ENCODE measurements at places on chromosomes 13 and 19. TPM values are rescaled to one million over a fixed set of nuclear protein-coding genes. Genes with fewer than 3 reads are reported as not detected.
A peak's percentile ranks its signal among the peaks of the same experiment; 100 is the strongest.

- no peak for DNase-seq
Observed at GRCh38 chr19:3233116-3233515, 8.7 kb downstream of the CELF5 start.

DNA sequence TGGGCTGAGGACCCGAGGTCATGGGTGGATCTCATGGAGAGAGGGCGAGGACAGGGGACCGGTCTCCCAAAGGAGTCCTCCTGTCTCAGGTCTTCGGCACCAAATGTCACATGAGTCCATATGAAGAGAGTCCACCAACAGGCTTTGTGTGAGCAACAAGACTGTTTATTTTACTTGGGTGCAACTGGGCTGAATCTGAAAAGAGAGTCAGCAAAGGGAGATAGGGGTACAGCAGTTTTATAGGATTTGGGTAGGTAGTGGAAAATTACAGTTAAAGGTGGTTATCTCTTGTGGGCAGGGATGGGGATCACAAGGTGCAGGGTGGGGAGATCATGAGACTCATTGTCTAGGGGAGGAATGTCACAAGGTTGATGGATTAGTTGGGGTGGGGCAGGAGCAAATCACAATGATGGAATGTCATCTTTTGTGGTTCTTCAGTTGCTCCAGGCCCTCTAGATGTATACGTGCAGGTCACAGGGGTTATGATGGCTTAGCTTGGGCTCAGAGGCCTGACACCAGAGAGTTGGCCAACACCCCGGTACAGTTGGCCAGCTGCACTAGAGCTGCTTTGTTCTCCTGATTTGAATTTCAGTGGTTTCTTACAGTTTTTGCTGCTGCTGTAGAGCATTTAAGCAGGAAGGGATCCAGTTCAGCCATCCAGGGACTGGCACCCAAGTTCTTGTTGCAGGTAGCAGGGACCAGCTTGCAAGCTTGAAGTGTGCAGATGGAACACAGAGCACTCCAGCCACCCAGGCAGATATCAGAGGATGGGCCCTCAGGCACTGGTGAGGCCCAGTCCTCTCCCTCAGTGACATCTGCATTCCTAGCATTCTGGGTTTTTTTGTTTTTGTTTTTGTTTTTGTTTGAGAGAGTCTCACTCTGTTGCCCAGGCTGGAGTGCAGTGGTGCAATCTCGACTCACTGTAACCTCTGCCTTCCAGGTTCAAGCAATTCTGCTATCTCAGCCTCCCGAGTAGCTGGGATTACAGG is 26.4 kb upstream of the IGFL1 start:
- no peak for DNase-seq

DNA sequence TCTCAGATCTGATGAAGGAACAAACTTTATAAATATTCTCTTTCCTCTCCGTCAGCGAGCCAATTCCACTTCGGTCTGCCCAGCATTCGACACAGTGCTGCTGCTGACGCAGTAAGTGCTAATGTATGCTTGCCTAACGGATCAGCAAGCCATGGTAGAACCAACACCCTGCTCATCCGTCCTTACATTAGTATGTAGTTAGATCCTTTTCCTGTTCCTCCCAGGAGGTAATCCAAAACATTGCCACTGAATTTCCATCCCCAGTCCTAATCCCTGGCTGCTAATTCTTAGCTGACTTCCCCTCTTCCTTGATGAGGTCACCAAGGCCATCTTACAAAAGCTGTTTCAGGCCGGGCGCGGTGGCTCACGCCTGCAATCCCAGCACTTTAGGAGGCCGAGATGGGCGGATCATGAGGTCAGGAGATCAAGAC is 88.0 kb downstream of the STARD13 start:
- DNase-seq: no peak

DNA sequence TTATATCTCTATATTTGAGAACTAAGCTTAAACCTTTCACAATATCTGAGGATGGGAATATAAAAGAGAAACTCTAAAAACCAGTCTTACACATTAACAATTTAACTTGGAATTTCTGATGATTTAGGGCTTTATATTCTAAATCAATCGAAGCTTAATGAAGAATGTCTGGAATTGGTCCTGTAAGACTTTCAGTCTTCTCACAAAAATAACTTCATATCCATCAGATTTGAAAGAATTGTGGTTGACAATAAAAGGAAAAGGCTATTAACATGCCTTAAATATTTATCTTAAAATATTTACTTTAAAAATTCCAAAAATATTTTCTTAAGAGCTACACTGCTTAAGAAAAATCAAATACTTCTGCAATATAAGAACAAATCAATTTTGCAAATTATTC is 27.3 kb downstream of the MYCBP2 start:
- no peak for DNase-seq

GRCh38 chr13:110396913-110397381 is 89.9 kb downstream of the COL4A2 start:
- no peak for DNase-seq

DNA sequence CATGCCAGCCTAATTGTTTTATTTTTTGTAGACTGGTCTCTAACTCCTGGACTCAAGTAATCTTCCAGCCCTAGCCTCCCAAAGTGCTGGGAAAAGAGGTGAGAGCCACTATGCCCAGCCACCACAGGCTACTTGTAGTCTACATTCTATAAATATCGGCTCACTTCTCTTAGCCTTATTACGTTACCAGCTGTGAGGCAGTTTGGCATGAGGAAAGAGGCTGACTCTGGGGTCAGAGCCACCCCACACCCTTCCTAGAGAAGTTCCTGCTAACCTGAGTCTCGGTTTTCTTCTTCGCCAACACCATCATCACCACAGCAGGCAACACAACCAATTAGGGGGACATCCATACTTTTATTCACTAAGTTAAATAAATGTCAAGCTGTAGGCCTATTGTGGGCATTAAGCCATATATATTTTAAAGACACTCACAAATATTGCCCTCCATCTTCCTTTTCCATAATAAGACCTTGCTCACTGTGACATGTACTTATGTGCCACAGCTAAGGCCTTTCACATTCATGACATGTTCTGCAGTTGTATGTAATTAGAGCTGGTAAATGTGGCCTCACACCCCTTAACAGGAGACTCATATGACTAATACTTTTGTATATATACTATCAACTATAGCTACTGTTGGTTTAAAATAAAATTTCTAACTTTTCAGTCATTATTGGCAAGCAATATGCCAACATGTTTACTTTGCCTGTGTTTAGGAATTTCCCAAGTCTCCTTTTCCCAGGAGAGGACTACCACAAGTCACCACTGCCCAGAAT is 5.7 kb downstream of the SLC25A30 start:
- no peak for DNase-seq

The NANOS3 gene
- total RNA-seq: not detected

- DNase-seq: peak; percentile 86
Observed at GRCh38 chr19:47391510-47392223, 27.7 kb downstream of the MEIS3 start.

DNA sequence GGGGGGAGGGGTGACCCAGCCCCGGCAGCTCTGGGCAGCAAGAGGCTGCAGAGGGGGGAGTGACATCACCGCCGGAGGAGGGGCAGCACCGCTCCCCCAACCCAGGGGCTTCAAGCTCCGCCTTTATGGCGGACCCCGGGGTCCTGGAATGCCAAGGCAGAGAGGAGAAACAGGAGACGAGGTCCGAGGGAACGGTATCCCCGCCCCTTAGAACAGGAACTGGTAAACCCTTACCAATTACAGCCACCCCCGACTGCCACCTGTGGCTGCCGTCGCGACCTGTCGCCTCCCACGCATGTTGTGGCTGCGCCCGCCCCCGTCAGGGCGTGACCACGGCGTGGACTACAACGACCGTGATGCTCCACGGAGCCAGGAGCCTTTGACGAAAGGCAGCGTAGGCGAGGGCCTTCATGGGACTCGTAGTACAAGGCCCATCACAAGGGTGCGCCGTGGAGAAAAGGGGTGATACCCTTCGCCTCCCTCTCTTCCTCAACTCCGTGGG is 4.1 kb upstream of the KCNC3 start:
- DNase-seq: peak; percentile 96

The F10 gene
- 2.1 TPM for total RNA-seq

GRCh38 chr19:18746401-18747325 is 44.4 kb downstream of the COMP start:
- DNase-seq: peak; percentile 88

The UGGT2 gene
- total RNA-seq: 14.5 TPM

DNA sequence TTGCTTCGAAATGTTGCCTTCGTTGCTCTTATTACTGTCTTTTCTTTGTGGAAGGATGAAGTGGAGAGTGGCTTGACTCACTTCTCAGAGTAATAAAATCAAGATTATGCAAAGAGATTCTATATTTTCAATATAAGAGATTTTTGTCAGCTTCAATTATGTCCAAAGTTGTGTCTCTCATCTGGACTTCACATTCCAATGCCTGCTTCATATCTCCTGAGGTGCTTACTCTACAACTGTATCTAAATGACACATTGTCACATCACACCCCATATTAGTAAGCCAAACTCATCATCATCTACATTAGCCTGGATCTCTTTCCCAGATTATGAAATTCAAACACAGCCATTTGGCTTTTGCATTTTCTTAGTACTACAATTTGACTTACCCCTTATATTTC is 409.4 kb downstream of the DACH1 start:
- no peak for DNase-seq

DNA sequence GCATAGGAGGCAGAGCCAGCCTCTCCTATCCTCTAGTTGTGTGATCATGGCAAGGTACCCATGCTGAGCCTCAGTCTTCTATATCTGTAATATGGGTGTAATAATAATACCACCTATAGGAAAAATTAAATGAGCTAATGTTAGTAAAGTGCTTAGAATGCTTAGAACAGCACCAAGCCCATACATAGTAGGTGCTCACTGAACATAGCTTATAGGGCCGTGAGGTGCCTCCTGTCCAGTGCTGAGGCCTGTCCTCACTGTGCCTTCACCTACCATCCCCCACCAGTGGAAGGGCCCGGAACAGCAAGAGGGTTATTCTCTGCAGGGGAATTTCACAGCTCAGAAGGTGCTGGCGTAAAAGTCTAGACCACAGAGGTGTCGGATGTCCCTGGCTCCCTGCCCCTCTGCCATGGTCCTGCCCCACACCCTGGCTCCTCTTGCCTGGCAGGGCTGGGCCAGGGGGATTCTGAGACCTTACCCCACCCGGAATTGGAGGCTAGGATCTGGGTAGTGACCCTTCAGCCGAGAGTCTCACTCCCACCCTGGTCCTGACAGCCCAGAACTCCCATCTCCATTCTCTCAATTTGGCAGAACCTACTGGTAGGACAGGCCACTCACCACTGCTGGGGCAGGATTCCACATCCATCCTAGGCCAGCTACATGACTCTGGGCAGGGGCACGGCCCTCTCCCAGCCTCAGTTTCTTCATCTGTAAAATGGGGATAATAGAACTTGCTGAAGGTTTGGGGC is 2.2 kb upstream of the SCN1B start:
- peak; percentile 66 for DNase-seq

DNA sequence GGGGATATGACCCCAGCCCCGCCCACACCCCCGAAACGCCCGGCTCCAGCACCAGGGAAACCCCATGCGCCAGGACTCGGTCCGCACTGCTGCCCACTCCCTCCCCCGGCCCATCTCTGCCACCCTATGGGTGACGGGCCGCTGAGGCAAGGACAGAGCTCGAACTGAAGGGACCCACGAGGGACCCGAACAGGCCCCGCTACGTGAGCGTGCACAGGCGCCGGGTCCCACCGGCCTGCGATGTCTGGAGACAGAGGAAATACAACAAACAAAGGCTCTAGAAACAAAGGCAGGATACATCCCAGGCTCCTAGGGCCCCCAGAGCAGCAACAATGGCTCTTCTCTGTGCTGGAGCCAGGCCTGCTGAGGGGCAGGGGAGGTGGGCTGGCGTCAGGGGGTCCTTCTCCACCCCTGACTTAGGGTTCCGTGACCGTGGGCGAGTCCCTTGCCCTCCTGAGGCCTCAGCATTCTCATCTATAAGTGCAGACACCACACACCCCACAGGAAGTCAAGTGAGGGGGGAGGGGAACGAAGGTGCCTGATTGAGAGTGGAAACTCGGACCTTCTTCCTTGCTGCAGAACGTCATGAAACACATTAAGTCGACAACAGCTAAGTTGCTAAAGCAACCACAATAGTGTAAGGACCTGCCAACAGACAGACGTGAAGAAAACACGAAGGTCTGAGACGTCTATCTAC is 3.1 kb downstream of the ABHD17A start:
- DNase-seq: no peak

GRCh38 chr19:30471441-30471840 is 99.3 kb downstream of the ZNF536 start:
- no peak for DNase-seq

The LRRC4B gene
- 2.4 TPM for total RNA-seq

The REXO1 gene
- total RNA-seq: 21.9 TPM

The SLITRK5 gene
- total RNA-seq: 0.55 TPM

The ARGLU1 gene
- total RNA-seq: 89.9 TPM

DNA sequence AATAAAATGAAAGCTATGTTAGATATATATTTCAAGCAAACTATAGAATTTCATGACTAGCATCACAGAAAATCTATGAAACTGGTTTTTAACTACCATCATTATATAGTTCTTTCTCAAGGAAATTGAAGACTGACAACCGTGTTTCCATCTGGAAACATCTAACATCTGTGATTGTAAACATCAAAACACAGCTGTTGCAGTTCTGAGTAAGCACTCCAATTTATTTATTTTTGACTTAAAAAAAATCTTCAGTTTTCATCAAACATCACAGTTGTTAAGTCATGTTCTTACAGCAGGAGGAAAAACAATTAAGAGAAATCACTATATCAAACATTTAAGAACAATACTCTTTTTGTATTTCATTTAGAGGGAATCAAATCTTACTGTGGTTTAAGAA is 1653.0 kb upstream of the MIR17HG start:
- DNase-seq: no peak

GRCh38 chr19:14678199-14678598 is 3.6 kb upstream of the ADGRE3 start:
- DNase-seq: no peak

The PSPN gene
- total RNA-seq: 1.7 TPM

- DNase-seq: no peak
Observed at GRCh38 chr13:44974056-44974793, 15.0 kb downstream of the NUFIP1 start.

All from H7 (cell line).